ENCODE measurements at places on chromosomes 1 and 21.

- no peak for DNase-seq
Observed at GRCh38 chr1:213103377-213104306, 52.6 kb downstream of the RPS6KC1 start.

DNA sequence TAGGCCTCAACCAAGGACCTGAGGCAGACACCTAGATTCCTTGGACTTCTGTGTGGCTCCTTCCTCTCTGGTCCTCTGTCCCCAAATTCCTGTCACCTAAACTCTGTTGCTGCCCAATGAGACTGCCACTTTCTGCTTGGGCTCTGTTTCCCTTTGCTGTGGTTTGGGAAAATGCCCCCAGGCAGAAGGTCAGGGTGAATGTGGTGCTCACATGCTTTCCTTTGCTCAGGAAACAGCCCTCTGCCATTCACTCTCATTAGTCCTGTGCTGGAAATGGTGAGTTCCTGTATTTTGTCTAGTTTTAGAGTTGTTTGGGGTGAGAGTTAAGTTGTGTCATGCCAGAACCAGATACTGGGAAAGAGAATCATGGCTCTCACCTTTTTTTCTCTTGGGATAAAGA is 22.7 kb upstream of the SHE start:
- no peak for DNase-seq

- peak; percentile 91 for DNase-seq
Observed at GRCh38 chr1:153536012-153536670, 350 bp upstream of the S100A6 start.

DNA sequence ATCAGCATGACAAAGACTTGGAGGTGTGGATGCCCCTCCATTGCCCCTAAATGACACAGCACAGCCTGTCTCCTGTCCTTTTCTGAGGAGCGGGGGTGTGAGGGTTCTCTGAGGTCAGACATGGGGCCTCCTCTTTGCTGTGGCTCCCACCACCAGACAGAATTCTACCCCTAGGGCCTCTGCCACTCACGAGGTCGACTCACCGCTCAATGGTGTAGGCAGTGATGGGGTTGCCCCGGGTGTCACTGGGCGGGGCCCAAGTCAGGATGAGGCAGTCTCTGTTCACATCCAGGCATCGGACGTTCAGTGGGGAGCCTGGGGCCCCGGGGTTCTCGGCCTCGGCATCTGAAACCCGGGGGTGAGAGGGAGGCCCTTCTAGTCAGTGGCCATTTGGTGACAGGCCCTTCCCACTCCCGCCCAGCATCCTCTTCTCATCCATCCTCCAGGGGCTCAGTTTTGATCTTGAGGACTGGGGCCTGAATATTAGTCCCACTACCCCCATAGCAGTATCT is 19.9 kb downstream of the MYOM3 start:
- no peak for DNase-seq

DNA sequence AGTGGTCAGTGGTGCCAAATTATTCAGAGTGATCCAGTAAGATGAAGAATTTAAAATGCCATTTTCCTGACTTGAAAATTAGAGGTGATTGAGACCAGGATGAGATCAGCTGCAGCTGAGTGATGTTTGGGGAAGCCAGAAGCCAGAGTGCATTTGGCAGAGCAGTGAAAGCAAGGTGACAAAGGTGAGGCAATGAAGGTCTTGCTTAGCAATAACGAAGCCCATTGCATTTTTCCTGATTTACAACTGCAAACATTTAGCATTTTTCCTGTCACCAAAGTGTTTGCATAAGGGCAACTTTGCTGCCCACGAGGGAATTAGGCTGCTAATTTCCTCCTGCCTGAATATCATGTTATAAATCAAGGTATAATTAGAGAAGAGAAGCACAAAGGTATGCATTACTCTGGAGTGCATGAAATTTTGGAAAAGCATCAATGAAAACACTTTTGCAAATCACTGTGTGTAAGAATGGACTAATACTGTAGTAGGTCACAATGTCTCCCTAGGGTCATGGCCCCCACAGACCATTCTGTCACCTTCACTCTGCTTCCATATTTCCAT is 188.2 kb upstream of the LYPLAL1 start:
- no peak for DNase-seq

DNA sequence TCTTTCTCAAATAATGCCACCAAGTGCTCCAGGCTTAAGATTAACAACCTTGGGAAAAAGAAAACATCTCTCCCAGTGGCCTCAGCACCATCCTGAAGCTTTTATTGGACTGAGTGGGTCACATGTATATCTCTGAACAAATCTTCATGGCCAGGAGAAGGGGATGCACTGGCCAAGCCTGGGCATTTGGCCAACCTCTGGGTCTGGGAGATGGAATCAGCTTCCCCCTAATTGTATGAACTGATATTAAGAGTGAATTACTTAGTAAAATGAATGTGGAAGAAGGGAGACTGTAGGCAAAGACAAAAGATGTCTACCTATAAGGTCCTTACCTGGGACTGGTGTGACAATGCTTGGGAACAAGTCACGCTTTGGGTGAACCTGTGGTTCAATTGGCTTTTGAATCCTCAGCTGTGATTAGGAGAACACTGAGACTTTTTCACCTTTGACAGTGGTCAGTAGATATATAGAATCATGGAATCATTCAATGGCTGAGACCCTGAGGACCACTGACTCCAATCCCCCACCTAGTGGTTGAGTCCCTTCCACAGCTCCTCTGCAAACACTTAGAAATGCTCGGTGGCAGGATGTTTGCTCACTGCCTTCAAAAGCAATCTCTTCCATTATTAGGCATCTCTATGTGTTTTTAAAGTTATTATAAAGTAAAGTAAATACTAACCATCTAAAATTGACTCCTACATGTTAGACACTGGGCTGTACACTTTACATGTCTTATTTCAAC is 102.6 kb upstream of the ATP1A1 start:
- no peak for DNase-seq

- no peak for DNase-seq
Observed at GRCh38 chr1:58879464-58879863, 95.6 kb upstream of the JUN start.

DNA sequence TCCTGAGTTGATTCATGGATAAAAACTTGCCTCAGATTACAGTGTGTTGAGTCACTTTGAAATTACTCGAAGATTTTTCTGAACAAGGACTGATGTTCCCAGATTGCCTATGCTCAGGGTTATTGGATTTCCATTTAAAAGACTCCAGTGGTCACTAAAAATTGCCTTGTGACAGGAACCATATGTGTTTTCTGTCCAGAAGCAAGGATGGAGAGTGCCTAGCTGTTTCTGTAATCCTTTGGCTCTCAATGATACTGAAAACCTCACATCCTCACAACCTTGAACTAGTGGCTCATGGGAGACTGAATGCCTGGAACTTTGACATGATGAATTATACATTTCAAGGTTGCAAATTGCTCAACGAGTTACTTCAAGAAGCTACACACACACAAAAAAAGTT is 1271.8 kb downstream of the BRINP3 start:
- DNase-seq, result no peak

GRCh38 chr1:235648407-235648907 is 1.1 kb downstream of the GNG4 start:
- no peak for DNase-seq

Data from activated naive CD4-positive, alpha-beta T cell treated with anti-CD3 and anti-CD28 coated beads, Interleukin-2, amount 10 ng/mL, durations not matched to agents 7 days and 5 days (primary cell).